Cerebellar cortex (tissue), 1 donor: ENCODE measurements at places on chromosomes 4 and X.

DNA sequence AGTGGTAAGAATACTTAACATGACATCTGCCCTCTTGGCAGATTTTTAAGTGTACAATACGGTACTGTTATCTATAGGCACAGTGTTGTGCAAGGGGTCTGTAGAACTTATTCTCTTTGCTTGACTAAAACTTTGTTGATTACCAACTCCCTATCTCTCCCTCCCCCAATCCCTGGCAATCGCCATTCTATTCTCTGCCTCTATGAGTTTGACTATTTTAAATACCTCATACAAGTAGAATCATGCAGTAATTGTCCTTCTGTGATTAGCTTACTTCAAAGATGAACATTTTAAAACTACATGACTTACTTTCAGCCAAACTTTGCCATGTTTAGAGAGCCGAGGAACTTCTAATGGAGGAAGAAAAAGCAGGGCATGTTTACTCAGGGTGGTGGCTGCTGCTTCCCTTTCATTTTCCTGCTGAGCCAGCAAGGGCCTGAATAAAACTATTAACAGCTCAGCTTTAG lies 62.4 kb downstream of the APOO start:
- no peak for DNase-seq

GRCh38 chr4:70559211-70559830 lies 32.7 kb upstream of the AMBN start:
- DNase-seq = peak; percentile 44

DNA sequence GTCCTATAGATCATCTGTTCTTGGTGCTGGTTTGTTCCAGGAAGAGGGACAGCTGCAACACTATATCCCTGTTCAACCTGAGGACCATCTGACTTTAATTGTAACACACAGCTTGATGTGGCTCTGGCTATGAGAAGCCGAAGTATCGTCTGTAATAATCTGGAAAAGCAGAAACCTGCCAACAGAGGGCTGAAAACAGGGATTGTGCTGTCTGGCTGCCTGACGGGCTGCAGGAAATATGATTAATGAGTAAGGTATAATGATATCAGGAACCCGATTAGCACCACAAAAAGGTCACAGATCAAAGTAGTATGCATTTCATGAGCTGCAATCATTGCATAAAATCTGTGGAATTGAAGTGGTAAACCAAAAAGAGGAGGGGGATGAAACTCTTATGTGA lies 170.4 kb upstream of the MAB21L2 start:
- DNase-seq = peak; percentile 40

DNA sequence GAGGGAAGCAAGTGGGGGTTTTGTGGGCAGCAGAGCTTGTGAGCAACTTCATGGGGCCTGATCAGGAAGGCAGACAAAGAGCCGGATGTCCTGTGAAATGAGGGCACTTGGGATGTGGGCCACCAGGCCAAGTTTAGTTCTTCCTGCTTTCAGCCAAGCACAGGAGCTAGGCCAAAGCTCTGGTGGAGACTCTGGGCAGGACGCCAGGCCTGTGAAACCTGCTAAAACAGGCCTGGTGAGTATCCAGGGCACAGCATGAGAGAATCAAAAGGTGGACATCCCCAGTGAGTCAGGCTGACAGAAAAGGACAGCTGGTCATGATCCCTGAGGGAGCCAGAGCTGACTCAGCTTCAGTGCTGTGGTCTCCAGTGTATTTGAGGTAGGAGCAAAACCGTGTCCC lies 95.7 kb downstream of the NPNT start:
- DNase-seq = peak; percentile 95

GRCh38 chr4:98515470-98515809 lies 143.0 kb downstream of the TSPAN5 start:
- DNase-seq = no peak

DNA sequence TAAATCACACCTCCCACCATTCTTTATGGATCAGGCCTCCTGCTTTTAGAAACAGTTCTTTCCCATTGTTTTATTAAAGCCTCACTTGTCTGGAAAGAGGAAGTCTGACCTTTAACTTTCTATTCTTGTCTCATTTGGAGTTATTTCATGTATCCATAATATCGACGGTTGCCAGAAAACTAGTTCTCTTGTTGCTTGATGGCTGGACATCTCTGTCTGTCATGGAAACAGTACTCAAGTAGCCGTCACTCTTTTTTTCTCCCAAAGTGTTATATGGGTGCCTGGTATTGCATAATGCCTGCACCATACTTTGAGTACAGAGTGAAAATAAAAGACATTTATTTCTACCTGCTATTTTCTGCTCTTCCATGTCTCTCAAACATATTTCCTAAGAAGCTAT lies 61.4 kb downstream of the PHEX start:
- DNase-seq = no peak

GRCh38 chr4:75251547-75251946 lies 262.7 kb downstream of the RCHY1 start:
- DNase-seq = no peak

DNA sequence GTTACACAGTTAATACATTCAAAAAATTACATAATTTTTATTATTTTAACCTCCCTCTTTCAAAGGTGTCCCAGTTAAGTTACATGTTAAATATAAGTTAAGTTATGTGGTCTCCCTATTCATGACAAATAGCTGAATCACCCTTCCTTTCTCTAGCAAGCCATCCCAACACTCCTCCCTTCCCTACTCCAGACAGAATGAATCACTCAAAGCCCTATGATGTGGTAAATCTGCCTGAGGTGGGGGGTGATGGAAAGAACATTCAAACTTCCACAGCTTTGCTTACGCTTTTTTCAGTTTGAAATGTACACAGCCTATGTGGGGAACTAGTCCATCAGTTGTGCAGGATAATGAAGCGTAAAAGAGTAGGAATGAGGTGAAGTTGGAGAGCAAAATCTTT lies 90.2 kb downstream of the CXCL13 start:
- no peak for DNase-seq

DNA sequence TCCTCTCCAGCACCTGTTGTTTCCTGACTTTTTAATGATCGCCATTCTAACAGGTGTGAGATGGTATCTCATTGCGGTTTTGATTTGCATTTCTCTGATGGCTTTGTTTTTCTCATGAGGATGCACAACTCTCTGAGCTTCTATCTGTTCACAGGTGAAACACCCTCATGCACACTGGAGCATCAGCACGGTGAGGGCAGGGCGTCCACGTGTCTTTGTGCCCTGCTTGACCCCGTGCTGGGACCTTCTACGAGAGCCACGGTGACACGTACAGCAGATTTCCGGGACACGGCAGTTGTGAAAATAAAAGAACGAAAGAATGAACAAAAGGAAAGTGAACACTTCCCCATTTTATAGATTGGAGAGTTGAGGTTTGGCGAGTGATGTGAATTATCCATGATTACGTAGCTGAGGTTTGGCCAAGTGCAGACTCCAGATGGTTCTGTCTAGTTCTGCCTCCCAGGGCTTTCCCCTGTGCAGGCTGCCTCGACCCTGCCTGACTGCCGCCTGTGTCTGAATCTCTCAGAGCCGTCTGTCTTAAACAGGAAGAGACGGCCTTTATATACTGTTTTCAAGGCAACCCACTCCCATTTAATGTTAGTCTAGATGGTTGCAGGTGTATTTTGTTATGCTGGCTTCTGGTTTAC lies 67.8 kb upstream of the SORBS2 start:
- DNase-seq = no peak

DNA sequence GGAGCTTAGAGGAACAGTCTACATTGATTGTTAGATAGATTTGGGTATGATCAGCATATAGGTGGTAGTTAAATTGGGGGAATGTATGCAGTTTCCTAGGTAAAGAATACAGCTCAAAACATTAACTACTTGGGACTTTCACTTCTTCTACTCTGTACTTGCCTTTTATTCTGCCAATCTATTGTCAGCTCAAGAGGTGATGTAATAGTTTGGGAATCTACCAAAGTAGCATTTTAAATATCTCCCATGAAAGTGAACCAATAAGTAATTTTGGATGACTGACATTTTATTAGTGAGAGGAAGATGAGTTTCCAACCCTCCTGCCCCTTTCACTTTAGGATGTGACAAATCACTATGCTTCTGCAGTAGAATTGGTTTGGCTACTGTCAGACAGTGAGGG lies 43.4 kb downstream of the NUDT6 start:
- DNase-seq = no peak

DNA sequence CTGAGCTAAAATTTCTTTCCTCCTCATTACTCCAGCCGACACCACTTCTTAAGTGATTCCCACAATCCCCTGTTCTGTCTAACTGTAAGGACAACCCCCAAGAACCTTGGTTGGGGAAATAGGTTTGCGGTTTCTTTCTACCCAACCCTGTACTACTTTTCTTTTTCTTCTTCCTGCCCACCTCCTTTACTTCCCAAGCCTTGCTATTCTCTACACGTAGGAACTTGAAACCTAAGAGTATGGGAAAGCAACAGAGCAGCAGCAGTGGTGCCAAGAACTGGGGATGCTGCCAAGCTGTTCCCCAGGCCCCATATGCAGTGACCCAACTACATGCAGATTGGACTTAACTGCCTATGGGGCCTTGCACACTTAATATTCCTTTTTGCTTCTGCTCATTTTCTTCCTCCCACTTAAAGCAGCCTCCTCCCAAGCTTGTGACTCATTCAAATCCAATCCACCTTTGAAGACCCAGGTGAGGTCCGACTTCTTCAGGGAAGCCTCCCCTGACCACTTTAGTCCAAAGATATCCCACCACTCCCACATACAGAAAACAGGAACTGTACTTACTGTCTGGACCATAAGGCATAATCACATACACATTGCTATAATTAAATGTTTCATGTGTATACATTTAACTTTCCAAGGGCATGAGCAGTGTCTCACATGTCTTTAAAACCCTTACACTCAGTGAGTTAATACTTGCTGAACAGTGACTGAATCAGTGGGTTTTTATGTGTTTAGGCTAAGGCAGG lies 1.7 kb downstream of the FAM120C start:
- no peak for DNase-seq

GRCh38 chrX:40578039-40578695 lies 2.6 kb upstream of the ATP6AP2 start:
- DNase-seq = no peak

DNA sequence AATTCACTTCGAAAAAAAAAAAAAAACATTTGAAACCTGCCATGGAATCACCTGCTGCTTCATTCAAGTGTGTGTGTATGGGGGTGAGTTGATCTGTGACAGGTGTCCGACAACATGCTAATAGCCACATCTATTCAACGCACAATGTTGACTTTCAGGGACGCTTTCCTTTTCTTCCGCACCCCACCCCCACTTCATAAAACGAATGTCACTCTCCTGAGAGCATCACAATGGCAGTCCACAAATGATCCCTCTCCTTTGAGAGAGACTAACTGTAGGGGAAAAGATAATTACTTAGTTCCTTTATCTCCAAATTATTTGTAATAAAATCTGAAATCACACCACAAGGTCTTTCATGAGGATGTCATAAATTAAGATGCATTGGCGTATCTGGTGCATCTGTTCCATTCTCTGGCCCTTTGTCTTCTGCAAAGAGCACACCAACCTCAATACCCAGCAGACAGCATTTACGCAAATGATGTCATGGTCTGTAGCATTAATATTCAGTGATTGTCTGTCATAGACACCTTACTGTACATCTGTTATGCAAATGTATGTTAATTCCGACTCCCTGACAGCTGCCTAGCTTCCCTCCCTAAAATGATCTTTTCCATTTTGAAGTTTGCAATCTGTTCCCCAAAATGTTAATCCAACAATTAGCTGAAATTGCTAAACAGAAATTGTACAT lies 640.0 kb upstream of the BOD1L1 start:
- DNase-seq = no peak
